ENCODE measurements at places on chromosomes 12 and 14.

- DNase-seq: peak; percentile 53
Measured at GRCh38 chr12:47079981-47080724, 394 bp upstream of the AMIGO2 start.

GRCh38 chr12:1324099-1324498, 270.3 kb downstream of the FBXL14 start:
- no peak for DNase-seq

DNA sequence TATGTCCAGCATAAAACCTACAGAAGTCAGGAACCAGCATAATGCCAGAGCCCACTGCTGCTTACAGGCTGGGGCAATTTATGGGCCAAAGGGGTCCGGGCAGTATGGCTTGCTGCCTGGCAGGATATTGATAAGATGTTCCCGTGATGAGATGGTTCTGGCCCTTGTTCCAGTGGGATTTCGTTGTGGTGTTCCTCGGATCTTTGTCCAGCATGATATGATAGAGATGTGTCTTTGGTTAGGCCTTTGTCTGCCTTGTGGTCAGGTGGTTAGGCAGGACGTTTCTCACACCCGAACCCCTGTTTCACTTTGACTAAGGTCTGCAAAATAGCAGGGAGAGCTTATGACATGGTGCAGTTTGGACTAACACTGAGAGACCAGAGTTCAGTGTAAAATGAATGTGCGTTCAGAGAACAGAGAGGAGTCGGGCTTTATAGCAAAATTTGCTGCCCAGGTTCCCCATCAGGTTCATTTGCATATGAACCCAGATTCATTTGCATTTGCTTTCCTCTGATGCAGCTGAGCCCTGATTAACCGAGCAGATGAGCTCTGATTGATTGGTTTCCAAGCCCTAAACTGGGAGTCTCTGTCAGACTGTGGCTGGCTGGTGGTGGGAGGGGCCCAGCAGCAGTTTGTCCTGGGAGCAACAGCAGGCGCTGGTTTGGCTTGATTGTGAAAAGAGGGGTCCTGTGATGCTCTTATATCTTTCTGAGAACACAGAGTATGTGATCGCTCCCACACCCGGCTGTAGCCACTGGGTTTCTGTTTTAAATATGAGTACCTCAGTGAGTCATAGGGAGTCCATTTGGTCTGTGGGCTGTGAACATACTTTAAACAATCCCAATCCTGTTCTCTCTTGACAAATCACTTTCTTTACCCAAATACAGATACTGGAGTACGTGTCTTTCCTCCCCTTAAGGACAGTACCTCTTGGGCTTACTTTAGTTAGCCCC, 156.3 kb upstream of the PZP start:
- peak; percentile 23 for DNase-seq

GRCh38 chr12:104299842-104300481, 3.6 kb upstream of the EID3 start:
- no peak for DNase-seq

- no peak for DNase-seq
Measured at GRCh38 chr14:99273766-99274345, 1.9 kb upstream of the BCL11B start.

- DNase-seq: no peak
Measured at GRCh38 chr12:80445083-80445793, 1.2 kb downstream of the PTPRQ start.

- DNase-seq: no peak
Measured at GRCh38 chr12:129727100-129727499, 176.7 kb downstream of the TMEM132D start.

DNA sequence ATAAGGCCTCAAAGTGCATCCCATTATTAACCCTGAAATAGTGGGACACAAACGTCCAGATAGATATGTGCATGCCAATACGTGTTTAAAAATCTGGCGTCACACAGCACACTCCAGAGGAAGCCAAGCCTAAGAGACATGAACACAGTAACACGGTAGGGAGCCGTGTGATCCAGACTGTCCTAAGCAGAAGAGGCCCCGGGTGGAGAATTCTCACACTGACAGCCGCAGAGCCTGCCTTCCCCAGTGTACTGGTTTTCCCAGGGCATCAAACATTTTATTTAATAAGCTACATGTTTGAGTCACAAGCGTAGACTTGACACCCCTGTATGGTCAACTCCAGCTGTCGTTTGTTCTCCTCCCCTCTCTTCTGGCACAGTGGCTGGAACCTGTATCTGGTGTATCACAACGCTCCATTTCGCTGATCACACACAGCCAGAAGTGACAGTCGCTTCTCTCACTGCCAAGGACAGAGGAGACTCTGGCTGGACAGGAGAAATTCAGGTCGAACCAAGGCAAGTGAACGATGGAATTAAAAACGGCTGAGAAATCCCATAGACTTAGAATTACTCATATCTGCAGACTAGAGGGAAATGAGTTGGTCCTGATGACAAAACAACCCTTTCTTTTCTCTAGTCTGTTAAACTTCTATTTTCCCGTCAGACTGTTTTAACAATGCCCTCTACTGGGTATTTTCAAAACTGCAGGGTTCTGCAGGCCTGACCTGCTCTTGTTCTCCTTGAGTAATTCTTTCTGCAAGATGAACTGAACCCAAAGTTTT, 359.9 kb downstream of the RGS6 start:
- DNase-seq: no peak

DNA sequence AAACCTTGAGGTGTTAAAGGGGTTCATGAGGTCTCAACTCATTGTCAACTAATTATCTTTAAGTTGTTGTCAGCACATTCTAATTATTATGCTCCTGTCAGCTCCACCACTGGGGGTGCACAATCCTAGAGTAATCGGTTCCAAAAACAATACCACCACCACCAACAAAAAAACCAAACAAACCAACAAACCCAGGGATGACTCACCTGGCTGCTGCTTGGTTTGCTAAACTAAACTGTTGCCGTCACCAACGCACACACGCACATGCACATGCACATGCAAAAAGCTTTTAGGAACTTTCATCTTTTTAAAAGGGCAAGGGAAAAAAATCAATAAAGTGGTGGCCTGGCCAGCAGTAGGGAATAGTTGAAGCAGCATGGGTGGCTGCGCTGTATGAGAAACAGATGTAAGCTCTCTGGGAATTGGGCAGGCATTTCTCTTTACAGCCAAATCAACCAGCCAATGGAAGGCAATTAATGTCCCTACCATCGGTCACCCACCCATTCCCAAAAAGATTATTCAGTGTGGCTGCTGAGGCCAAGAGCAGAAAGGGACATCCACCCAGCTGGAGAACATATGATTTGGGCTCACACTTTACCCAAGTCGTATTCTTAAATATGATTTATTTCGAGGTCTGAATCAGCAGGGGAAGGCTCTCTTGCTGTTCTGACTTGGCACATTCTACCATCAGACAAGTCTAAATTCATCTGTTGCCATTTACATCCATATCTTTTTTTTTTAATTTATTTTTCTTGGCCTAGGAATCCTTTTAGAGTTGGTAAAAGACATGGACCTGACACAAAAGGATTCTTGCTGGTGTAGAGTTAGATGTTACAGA, 20.0 kb downstream of the TMEM30B start:
- no peak for DNase-seq

GRCh38 chr12:56537546-56537945, 15.9 kb downstream of the RBMS2 start:
- no peak for DNase-seq

- DNase-seq: peak; percentile 36
Measured at GRCh38 chr14:68506645-68507419, 286.0 kb downstream of the ZFP36L1 start.

- no peak for DNase-seq
Measured at GRCh38 chr14:82075566-82075965, 541.9 kb upstream of the SEL1L start.

- DNase-seq: no peak
Measured at GRCh38 chr12:50568338-50569091, 63.7 kb downstream of the DIP2B start.

GRCh38 chr14:87567618-87568295, 425.2 kb downstream of the GALC start:
- no peak for DNase-seq

DNA sequence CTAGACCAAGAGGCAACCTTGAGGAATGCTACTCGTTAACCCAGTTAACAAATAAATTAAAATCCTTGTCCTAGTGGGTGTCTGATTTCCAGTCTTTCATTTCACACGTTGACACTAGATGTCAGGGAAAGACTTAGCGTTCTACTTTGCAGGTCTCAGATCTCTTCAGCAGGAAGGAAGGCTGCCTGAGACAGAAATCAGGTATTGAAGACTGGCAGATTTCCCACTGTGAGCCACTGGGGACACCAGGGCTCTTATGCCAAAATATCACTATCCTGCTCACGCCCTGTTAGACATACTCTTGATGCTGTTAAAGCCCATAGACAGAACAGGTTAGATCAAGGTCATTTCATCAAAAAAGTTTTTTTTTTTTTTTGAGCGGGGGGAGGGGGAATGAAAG, 33.0 kb downstream of the EMP1 start:
- no peak for DNase-seq

GRCh38 chr14:77872152-77872551, 72.2 kb downstream of the ADCK1 start:
- no peak for DNase-seq

DNA sequence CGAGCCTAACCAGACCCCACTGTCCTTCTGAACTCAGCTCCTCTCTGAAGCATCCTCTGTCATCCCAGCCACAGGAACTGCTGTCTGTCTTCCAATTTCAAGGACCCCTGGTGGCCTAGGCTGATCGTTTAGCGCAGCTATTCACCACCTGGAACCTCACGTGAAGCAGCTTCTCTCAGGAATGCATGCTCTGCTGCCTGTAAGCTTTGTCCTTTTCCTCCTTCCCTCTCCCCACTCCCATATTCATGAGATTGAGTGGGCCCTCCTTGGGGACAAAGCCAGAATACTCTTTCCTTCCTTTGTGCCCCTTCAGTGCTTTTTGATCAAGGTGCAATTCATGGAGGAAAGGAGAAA, 17.2 kb downstream of the DPF3 start:
- no peak for DNase-seq

DNA sequence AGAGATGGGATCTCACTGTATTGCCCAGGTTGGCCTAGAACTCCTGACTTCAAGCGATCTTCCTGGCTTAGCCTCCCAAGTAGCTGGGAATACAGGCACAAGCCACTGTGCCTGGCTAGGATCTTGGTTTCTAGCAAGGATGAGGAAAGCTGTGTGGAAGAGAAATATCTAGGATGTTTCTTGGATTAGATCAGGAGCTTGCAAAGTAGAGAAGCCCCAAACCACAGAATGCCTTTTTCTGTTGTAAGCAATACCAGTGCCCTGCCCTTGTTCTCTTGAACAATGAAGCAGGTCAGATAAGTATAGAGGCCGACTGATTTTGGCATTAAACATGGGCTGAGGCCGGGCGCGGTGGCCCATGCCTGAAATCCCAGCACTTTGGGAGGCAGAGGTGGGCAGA, 44.3 kb upstream of the STRN3 start:
- DNase-seq: no peak

DNA sequence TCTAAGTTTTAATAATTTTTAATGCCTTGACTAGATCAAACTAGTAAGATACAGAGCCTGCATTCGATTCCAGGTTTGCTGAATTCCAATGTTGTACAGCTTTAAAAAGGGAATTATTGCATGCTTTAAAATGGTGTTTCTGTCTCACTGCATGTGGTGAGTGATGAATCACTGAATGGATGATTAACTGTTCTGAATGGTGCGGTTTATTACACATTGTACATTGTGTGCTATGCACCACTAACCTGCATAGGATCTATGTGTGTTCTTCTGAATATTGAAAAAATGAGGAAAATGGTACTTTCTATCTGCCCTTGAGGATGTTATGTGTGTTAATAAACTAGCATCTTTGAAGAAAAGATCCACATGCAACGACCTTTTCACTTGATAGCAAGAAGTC, 231.7 kb downstream of the NRXN3 start:
- no peak for DNase-seq

- peak; percentile 64 for DNase-seq
Measured at GRCh38 chr12:3202734-3203446, 125.7 kb downstream of the TSPAN9 start.

- DNase-seq: no peak
Measured at GRCh38 chr12:87930033-87930432, 99.2 kb downstream of the C12orf50 start.

GRCh38 chr14:95323917-95324316, 4.2 kb upstream of the CLMN start:
- no peak for DNase-seq

GRCh38 chr12:44381341-44381740, 494.8 kb downstream of the NELL2 start:
- DNase-seq: no peak

GRCh38 chr12:66903782-66904396, 225.0 kb upstream of the GRIP1 start:
- DNase-seq: no peak

- no peak for DNase-seq
Measured at GRCh38 chr14:83714151-83714550, 1815.8 kb upstream of the FLRT2 start.

GRCh38 chr14:93759719-93760307, 28.5 kb downstream of the PRIMA1 start:
- DNase-seq: no peak

DNA sequence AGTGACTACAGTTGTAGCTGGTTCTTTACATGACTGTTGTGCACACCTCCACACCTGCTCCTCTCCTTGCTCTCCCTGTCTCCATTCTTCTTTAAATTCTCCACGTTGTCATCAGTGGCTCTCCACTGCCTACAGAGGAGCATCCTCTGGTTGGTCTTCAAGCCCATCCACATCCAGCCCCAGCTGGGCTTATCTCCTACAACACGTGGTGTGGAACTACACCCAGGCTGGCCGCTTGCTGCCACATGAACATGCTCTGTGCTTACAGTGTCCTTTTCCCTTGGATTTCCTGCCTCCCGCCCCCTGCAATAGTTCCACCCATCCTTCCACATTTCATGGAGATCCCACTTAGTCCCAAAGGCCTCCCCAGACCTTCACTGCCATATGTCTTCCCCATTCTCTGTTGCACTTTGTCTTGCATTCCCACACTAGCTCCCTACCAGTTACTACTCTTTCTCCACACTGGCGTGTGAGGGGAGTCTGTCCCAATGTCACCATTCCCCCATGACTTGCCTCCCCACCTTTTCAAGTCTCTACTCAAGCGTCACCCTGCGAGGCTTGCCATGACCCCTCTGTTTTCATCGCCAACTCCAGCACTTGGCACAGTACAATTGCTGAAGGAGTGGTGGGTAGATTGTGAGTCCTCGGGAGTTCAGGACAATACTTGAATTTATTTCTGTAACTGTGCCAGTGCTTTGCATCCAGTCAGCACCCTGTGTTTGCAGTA, 9.8 kb upstream of the MCRS1 start:
- no peak for DNase-seq

DNA sequence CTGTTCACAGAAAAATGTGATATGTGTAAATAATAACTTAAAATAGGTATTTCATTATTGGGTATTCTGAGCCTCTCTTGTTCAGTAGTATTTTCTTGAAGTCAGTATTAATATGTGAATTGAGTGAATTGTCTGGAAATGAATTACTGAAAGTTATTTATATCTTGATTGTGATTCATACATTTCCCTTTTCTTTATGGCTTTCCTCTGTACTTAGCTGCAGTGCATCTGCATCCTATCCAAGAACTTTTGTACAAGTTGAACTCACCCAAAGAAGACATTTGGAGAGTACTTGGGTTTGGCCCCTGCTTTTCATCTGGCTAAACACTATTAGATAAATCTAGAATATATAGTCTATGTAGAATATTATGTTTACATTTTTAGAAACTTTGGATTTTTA, 326.0 kb downstream of the RAD51B start:
- no peak for DNase-seq
